ENCODE measurements at places on chromosomes 4 and X. TPM values are rescaled to one million over a fixed set of nuclear protein-coding genes. Genes with fewer than 3 reads are reported as not detected.

ARMCX2 gene
- 56.6 TPM for total RNA-seq

MAGEB1 gene
- not detected for total RNA-seq

CPLX1 gene
- total RNA-seq, result 0.29 TPM

GRCh38 chr4:169902658-169903345, 123.4 kb downstream of the MFAP3L start:
- no peak for DNase-seq

ARHGAP24 gene
- total RNA-seq, result 69.2 TPM

- DNase-seq, result no peak
These were observed 8.4 kb downstream of the HS3ST1 start for GRCh38 chr4:11420327-11420726.

DNA sequence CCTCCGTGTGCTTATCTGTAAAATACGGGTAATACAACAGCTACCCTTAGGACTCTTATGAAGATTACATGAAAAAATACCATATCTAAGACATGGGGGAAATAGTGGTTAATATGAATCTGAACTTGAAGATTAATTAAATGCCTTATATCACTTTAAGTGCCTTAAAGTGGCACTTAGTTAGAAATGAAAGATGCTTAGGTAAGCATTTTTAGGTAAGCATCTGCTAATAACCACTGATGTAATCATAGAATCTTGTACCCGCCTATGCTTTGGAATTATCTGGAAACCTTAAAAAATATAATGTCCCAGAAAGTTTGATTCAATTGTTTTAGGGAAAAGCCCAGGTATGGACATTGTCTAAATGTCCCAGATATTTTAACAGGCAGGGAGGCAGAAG, 12.2 kb downstream of the CLNK start:
- DNase-seq, result no peak

DNA sequence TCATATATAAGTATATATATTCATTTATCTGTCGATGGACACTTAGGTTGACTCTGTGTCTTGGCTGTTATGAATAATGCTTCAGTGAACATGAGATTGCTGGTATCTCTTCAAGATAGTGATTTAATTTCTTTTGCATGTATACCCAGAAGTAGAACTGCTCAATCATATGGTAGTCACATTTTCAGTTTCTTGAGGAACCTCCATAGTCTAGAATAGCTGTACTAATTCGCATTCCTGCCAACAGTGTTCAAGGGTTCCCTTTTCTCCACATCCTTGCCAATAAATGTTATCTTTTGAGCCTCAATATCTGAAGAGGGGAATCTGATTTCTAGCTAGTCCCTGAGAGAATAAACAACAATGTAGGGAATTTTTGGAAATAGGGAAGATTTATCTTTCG, 32.4 kb upstream of the CCNG2 start:
- DNase-seq, result no peak

MAGEA2 gene
- total RNA-seq, result not detected

GATA1 gene
- total RNA-seq, result not detected

USP26 gene
- not detected for total RNA-seq

POU4F2 gene
- not detected for total RNA-seq

GRCh38 chr4:84916227-84916626, 50.3 kb downstream of the WDFY3 start:
- no peak for DNase-seq

C4orf36 gene
- total RNA-seq, result not detected

EIF2S3 gene
- 126 TPM for total RNA-seq

DNA sequence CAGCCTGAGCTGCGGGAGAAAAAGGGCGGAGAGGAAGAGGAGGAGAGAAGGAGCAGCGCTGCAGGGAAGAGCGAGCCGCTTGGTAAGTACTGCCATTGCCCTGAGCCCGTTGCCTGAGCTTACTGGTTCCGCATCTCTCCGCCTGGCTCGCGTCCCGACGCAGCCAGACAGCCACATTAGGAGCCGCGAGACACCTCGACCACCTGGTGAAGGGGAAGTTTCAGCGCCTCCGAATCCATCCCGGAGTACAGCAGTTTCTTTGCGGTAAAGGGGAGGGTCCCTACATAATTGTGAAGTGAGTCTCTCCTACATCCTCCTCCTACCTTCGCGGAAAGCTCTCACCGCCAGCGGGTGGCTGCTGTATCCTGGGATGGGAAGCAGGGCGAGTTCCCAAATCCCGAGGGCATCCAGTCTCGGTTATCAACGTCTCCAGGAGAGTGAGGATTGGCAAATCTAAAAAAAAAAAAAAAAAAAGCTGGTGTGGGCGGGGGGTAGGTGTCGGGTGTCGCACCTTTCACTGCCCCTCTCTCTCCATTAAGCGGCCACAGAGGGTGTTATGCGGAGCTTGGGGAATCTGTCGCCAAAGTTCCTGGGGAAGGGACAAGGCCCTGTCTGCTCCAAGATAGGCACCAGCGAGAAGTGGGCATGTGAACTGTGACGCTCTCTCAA, 7.9 kb downstream of the TBX22 start:
- DNase-seq, result no peak

MED28 gene
- 6.0 TPM for total RNA-seq

DNA sequence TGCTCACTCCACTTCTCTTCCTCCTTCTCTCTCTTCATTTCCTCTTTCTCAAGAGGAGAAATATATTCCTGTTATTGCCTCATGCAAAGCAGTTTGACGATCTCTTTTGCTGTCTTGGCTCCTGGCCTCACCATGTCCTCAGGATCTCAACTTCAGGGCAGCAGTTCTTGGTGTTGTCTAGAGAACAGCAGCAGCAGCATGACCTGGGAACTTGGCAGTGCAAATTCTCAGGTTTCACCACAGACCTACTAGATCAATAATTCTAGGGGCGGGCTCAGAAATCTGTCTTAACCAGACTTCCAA, 193.4 kb upstream of the EDNRA start:
- no peak for DNase-seq

- DNase-seq, result no peak
These were observed 18.7 kb upstream of the PLCXD1 start for GRCh38 chrX:262381-262909.

HTT-AS gene
- total RNA-seq, result not detected

DNA sequence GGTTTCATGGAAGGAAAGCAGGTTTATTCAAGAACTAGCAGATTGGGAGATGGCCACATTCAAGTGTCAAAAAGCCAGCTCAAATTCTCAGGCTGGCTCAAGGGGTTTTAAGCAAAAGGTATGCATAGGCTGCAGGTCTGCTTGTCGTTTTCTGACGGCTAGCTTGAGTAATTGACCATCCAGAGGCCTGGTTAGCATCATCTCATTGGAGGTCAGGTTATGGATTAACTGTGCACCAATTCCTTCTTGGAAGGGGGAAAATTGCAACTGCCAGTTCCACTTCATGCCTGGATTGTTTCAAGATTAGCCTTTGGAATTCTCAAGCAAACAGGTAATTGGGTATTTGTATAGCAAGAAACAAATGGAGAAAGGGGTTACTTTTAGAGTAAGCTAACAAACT, 62.1 kb downstream of the FUNDC1 start:
- no peak for DNase-seq

- DNase-seq, result no peak
These were observed 8.9 kb downstream of the ZIC3 start for GRCh38 chrX:137574784-137575293.

DNA sequence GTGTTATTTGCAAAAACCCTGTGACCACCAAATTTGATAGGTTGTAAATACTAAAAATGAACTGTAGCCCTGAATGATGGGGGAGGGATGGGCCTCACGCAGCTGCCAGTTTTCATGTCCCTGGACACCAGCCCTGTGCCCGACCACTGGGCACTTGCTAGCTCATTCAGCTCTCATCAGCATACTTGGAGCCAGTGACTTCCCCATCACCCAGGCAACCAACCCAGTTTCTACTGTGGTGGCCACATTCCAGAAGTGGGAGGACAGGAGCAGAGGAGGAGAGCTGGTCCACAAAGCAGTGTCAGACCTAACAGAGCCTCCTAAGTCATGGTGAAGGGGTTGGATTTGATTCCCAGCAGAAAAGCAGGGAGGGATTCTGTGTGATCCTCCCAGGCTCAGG, 128.2 kb downstream of the CPEB2 start:
- DNase-seq, result no peak

RHOXF2 gene
- total RNA-seq, result not detected

All from glomerular endothelial cell (primary cell).